ENCODE measurements at places on chromosomes 7 and 10. TPM values are rescaled to one million over a fixed set of nuclear protein-coding genes. Genes with fewer than 3 reads are reported as not detected.

TEX47 gene
- not detected for total RNA-seq

HSPA14 gene
- total RNA-seq = 8.6 TPM

PRDX3 gene
- 176 TPM for total RNA-seq

BAMBI gene
- total RNA-seq = 10.6 TPM

SFRP5 gene
- 15.1 TPM for total RNA-seq

PLEKHS1 gene
- total RNA-seq = under 0.01 TPM

ZNF425 gene
- total RNA-seq = 0.98 TPM

NEURL1 gene
- total RNA-seq = 0.17 TPM

PON1 gene
- 54.8 TPM for total RNA-seq

FGL2 gene
- total RNA-seq = 21.7 TPM

CARD11 gene
- 1.2 TPM for total RNA-seq

URGCP gene
- total RNA-seq = 28.4 TPM

SPDYE2B gene
- not detected for total RNA-seq

ABCF2 gene
- 15.6 TPM for total RNA-seq

TRIM50 gene
- total RNA-seq = 0.14 TPM

AMZ1 gene
- total RNA-seq = 1.3 TPM

PAX2 gene
- not detected for total RNA-seq

HK1 gene
- total RNA-seq = 166 TPM

AKR1C1 gene
- 128 TPM for total RNA-seq

NAT16 gene
- total RNA-seq = not detected

CHRM2 gene
- 0.08 TPM for total RNA-seq

PLCE1 gene
- 0.28 TPM for total RNA-seq

Measured in liver (tissue), 10 donors.